ENCODE measurements at places on chromosomes 13 and 19. TPM values are rescaled to one million over a fixed set of nuclear protein-coding genes. Genes with fewer than 3 reads are reported as not detected.

The C19orf53 gene
- total RNA-seq = 12.3 TPM

The TGDS gene
- total RNA-seq = 4.4 TPM

The COMP gene
- total RNA-seq = under 0.01 TPM

The MUC16 gene
- total RNA-seq = not detected

The AP3D1 gene
- total RNA-seq = 61.5 TPM

The TNFAIP8L1 gene
- 4.7 TPM for total RNA-seq

The MBD3L2 gene
- not detected for total RNA-seq

The ZNF534 gene
- total RNA-seq = 2.7 TPM

The STXBP2 gene
- total RNA-seq = 4.2 TPM

The PLK5 gene
- 0.74 TPM for total RNA-seq

The COX6B1 gene
- 102 TPM for total RNA-seq

The ARHGEF7 gene
- 113 TPM for total RNA-seq

The KLC3 gene
- 0.25 TPM for total RNA-seq

The TARM1 gene
- not detected for total RNA-seq

The NPHS1 gene
- total RNA-seq = 0.25 TPM

The TMEM91 gene
- 4.2 TPM for total RNA-seq

The C19orf85 gene
- not detected for total RNA-seq

The ZNF723 gene
- not detected for total RNA-seq

The SERPINE3 gene
- total RNA-seq = under 0.01 TPM

The SAE1 gene
- total RNA-seq = 73.5 TPM

The PLIN4 gene
- 0.49 TPM for total RNA-seq

The KRTDAP gene
- total RNA-seq = 0.49 TPM

The SLC10A2 gene
- not detected for total RNA-seq
